ENCODE measurements at places on chromosomes 13 and 19.

DNA sequence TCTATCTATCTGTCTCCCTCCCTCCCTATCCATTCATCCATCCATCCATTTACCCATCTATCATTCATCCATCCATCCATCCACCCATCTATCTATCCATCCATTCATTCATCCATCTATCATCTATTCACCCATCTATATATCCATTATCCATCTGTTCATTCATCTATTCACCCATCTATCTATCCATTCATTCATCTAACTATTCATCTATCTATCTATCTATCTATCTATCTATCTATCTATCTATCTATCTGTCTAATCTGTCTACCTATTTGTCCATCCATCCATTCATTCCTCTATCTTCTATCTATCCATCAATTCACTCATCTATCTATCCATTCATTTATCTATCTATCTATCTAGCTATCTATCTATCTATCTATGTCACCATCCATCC, 4.4 kb upstream of the CDK8 start:
- DNase-seq = no peak

DNA sequence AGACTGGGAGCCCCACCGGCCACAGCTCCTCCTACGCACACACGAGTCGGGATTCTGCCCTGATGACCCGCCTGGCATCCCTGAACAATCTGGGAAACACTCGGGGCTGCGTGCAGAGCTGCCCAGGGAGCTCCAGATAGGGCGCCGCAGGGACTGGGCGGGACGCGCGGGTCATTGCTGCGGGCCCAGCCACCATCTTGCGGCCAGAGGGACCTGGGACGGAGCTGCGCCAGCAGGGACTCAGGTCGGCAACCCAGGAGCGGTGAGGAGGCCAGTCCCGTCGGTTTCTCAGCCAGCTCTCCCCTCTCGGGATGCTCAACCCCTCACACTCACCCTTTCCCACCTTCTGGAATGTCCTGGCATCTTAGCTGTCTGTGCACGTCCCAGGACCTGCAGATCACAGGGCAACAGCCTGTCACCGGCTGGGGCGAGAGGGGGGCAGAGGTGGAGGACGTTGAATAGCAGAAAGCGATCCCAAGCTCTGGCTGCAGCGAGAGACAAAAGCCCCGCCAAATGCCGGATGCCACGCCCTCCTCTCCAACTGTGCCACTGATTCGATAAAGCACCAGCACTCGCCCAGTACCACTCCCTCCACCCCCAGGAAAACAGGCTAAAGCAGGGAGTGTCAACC, 20.4 kb upstream of the ZNF91 start:
- no peak for DNase-seq

DNA sequence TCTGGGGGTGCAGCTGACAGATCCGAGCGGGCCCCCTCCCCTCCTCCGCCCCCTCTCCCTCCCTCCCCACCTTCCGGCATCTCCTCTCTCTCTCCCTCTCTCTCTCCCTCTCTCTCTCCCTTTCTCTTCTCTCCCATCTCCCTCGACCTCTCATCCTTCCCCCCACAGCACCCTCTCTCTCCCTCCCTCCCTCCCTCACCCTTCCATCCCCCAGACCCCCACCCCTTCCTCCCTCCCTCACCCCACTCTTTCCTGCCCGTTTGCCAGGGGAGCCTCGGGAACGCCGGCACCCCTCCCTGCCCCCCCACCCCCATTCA, 666 bp downstream of the CELF5 start:
- no peak for DNase-seq

- no peak for DNase-seq
Measured at GRCh38 chr13:36347531-36348210, 1.5 kb upstream of the SPART start.

GRCh38 chr19:32256341-32256975, 89.0 kb upstream of the ZNF507 start:
- no peak for DNase-seq

- DNase-seq = peak; percentile 9
Measured at GRCh38 chr19:38583219-38583984, 34.4 kb downstream of the MAP4K1 start.

DNA sequence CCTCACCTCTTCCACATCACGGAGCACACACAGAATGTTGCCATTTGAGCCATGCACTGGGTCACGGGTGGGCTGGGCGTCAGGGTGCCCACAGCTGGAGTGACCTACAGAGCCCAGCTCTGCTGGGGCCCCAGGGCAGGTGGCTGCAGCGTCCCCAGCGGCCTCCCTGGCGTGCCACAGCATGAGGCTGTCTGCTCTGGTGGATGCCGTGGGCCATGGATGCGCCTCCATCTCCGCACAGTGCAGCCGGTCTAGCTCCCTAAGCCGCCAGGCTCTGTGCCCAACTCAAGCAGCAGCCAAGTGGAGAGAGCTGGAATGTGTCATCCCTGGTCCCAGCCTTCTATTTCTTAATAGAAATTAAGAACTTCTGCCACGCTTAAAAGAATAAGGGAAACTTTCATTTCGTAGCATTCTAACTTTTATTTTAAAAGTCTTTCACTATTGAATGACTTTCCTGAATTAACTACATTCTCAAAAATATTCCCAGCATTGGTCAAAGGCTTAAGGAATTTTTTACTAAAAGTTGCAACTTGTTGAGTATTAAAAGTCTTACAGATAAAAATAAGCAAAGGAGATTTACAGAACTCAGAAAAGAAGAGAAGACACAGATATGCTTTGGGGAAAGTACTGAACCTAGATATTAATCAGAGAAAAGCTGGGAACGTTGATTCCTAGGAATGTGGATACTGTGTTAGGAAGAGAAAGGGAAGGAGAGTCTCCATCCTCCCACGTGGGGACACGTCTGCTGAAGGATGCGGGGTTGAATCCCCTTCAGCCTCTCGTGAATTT, 59.3 kb downstream of the ATP11A start:
- DNase-seq = peak; percentile 87

- peak; percentile 76 for DNase-seq
Measured at GRCh38 chr19:18848878-18849661, 17.3 kb downstream of the UPF1 start.

GRCh38 chr13:79285159-79285558, 120.9 kb downstream of the RBM26 start:
- no peak for DNase-seq

- DNase-seq = no peak
Measured at GRCh38 chr13:20938302-20938701, 35.8 kb upstream of the XPO4 start.

DNA sequence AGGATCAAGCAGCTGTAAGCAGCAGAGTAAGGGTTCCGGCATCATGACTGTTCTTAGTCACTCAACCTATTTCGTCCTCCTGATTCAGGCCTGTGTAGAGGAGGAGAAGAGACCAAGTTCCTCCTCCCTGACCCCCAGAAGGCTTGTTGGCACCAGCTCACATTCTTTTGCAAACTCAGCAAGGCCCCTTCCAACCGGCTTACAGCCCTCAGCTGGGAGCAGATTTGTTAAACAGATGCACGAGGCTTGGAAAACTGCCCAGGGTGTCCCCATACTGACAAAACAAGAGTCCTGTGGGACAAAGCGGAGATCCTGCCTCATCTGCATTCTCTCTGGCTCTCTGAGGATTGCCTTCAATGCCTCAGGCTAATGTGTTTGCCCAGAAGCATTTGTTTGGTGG, 113.2 kb upstream of the SOX21 start:
- peak; percentile 80 for DNase-seq

- DNase-seq = no peak
Measured at GRCh38 chr13:111666164-111666776, 345.8 kb downstream of the TEX29 start.

DNA sequence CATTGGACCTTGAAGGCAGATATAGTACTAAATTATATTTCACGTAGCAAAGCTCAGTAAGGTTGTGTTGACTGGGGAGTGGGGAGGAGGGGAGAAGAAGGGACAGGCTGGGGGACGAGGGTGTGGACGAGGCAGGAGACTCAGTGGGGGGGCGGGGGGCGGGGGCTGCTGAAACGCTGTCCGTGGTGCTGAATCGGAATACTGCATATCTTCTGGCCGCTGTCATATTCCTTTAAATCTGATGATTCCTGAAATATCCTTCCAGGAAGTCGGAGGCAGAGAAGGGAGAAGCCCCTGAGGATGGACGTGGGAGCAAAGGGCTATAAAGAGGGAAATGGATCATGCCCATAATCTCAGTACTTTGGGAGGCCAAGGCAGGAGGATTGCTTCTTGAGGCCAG, 34.7 kb upstream of the CASP14 start:
- DNase-seq = no peak

GRCh38 chr13:25286969-25287961, at the start of gene MTMR6:
TSS of gene MTMR6 (minus strand) at chr13:25287488. CDS start at chr13:25287247, 241 bp downstream.
- DNase-seq = peak; percentile 87

DNA sequence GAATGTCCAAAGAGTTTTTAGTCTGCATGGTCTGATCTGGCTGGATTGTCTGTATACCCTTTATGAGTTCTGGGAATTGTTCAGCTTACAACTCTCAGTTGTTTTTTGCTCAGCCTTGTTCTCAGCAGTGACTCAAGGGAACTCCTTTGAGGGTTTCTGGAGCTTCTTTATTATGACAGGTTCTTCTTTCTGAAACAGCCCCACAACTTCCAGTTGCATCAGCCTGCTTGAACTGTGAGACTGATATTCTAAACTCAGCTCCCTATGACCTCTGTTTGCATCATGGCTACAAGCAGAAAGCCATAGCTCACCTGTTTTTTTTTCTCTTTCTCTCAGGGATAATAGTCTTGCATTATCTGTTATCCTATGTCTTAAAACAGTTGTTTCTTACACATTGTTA, 85.0 kb downstream of the TDRD3 start:
- no peak for DNase-seq

- no peak for DNase-seq
Measured at GRCh38 chr13:32538143-32538620, 413 bp downstream of the N4BP2L2 start.

DNA sequence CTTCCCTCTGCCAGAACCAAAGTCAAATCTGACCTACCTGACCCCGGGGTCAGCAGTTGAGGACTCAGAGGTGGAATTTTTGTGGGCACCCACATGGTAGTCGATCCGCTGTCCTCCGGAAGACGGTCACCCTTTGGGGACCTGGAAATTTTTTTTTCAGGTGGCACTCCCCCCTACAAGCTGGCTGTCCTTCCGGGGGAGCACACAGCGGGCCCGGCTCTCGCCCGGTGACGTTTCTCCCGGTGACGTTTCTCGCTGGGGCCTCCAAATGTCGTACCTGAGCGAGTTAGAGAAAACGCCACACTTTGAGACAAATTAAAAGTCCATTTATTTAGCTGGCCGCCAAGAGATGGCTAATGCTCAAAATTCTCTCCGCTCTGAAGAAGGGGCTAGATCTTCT, 48.8 kb downstream of the ZFP14 start:
- DNase-seq = no peak

GRCh38 chr19:29259867-29260281, 46.9 kb upstream of the UQCRFS1 start:
- no peak for DNase-seq

- no peak for DNase-seq
Measured at GRCh38 chr19:39941151-39941550, 6.7 kb upstream of the FCGBP start.

DNA sequence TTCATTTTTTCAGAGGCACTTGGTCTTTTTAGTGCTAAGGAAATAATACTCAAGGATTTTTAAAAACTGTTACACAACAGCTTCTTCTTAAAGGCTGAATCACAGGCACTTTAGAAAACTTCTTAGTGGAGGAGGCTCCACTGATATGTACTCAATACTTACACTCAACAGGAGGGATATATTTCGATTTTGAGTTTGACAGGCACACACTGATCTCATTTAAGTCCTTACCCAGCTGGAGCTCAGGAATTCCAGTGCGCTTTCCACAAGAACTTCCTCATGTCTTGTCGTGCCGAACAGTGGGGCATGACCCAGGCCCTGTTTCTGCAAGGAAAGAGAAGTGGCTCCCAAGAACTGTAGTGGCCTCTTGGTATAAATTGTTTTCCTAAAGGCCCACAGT, 103.8 kb downstream of the RGCC start:
- no peak for DNase-seq

GRCh38 chr19:16593181-16593580, 21.0 kb upstream of the SLC35E1 start:
- DNase-seq = no peak

DNA sequence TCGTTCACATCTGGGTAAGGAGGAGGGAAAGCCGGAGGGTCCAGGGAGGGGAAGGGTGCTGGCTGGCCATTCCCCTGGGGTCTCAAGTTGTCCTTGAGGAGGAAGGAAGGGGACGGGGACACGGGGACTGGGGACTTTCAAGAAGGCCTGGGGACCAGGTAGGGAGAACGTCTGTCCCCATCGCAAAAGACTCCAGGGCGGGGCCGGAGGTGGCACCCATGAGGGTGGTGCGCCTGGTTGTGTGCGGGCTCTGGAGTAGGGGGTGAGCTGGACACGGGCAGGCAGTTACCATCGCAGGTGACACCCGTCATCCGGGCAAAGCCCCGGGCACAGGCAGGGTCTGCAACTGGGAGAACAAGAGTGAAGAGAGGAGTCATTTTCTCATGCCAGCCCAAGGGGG, 23.4 kb downstream of the FBN3 start:
- DNase-seq = no peak

DNA sequence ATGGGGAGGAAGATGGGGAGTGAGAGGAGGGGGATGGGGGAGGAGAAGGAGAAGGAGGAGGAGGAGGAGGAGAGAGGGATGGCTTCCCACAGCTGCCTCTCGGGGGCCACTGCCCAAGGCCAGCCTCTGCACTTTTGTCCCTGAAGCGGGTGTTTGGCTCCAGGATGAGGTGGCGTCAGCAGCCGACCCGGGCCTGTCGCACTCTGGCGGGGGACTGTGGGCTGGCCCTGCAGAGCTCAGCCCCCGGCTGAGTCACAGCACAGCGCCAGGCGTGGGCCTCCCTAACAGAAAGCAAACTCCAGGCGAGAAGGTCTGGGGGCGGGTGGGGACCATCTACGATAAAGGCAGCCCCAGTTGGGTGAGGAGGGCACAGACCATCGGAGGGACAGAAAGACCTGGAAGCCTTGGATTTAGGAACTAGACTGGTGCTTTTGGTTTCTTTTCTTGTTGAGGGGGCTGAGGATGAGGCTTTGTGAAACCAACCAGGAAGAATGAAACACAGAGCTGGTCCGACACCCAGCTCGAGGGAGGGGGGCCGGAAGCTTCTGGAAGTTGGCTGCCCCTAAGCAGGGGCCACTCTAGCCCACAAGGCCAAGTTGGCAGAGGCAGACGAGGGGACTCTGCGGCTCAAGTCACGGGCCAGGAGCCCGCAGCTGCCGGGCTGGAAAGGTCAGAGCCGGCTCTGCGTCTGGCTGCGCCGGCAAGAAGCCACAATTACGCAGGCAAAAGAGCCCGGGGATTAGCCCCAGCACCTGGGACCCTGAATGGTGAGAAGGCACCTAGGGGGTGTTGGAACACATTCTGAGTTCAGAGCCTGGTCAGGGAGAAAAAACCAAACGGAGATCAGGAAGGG, 18.2 kb downstream of the LSM4 start:
- peak; percentile 78 for DNase-seq

DNA sequence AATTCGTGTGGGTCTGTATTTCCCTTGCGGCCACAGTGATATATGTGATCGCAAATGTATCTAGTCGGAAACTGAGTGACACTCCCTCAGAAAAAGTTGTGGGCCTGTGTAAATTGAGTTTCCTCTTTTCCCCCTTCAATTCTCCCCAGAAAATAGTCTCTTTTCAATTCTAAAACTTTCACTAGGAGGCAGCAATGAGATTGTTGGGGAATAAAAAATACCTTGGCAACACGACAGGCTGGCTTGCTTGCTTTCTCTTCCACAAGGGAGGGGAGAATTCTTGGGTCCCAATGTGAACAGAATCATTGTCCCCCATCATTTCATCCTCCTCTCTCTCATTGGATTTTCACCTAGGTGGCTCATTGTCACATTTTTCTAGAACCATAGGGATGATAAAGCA, 3.7 kb upstream of the SOX21 start:
- no peak for DNase-seq
